ENCODE measurements at places on chromosomes 5 and 9. TPM values are rescaled to one million over a fixed set of nuclear protein-coding genes. Genes with fewer than 3 reads are reported as not detected.

Gene FBP2
- not detected for total RNA-seq

DNA sequence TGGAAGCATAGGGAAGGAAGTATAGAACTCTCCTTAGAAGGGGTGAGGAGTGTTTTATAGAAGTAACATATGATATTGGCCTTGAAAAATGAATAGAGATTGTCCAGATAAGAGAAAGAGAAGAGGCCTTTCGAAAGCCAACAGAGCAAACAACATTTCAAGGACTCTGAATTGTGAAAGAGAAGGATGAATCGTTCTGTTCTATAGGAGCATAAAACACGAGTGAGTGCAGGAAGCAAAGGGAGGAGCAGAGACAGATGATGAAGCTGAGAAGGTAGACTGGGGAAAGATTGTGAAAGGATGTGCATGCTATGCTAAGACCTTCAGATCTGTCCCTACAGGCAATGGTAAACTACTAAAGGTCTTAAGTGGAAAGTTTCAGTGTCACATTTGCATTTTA lies 271.0 kb downstream of the TMEM161B start:
- H3K36me3 ChIP-seq: no peaks in the 10 kb centered on the region
- DNase-seq: no peak
- H3K4me3 ChIP-seq: no peak overlapping the region
- H3K27ac ChIP-seq: no peak overlapping the region

Gene SPATA31C1
- not detected for total RNA-seq

Gene HARS1
- 41.7 TPM for total RNA-seq

GRCh38 chr5:63125862-63126261 lies 547.2 kb downstream of the LRRC70 start:
- no peaks in the 10 kb centered on the region for H3K27me3 ChIP-seq
- H3K4me3 ChIP-seq: no peak overlapping the region
- DNase-seq: no peak

DNA sequence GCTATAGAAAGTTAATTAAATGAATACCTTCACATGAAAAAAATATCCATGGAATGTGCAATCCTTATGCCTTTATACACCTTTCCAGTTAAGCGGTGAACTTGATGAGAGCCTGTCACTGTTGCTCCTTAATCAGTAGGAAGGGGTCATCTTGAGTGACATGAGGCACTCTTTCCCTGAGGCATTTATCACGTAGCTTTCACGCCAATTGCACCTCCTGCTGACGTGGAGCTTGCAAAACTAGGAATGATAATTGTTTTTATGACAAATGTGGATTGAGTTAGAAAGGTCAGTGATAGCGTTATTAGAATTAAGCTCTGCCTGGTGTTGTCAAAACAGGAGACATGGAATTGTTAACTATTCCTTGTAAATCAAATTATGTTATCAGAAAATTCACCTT lies 79.7 kb downstream of the SLF1 start:
- no peak for DNase-seq
- no peak overlapping the region for H3K4me3 ChIP-seq
- H3K27ac ChIP-seq: no peak overlapping the region
- no peaks in the 10 kb centered on the region for H3K4me1 ChIP-seq
- H3K36me3 ChIP-seq: no peaks in the 10 kb centered on the region

Gene ELAVL2
- 0.88 TPM for total RNA-seq

DNA sequence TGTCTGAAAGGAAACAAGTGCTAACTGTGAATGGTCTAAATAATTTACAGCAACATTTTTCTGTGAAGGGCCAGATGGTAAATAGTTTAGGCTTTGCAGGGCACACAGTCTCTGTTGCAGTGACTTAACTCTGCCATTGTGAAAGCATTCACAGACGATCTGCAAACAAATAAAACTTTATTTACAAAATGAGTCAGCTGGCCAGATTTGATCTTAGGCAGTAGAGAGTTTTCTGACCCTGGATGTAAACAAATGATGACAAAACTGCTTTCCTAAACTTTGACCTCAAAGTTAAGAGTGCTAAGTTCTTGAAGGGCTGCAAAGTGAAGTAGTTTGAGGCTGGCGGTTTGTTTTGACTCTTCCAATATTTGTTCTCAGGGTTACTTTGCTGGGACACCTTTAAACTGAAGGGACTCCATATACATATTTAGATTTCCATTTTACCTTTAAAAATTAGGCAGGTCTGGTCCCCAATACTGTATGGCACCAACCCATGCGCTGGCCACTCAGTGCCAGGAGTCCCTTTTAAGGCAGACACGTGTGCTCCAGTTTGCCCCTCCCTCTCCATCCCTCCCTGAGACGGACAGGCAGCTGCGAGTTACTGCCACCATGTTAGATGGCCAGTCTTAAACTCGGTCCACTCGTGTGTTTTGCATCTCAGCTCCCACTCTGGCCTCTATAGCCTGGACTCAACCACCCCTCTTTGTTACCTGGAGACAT lies 4.0 kb upstream of the ADAMTS16 start:
- H3K36me3 ChIP-seq: no peaks in the 10 kb centered on the region
- no peak overlapping the region for H3K27ac ChIP-seq
- DNase-seq: no peak
- H3K4me1 ChIP-seq: peaks cover 6% of the 10 kb centered on the region

GRCh38 chr9:90838098-90838497 lies 36.5 kb downstream of the SYK start:
- H3K4me1 ChIP-seq: no peaks in the 10 kb centered on the region
- H3K27me3 ChIP-seq: no peaks in the 10 kb centered on the region

Gene PCDHB16
- 6.6 TPM for total RNA-seq

DNA sequence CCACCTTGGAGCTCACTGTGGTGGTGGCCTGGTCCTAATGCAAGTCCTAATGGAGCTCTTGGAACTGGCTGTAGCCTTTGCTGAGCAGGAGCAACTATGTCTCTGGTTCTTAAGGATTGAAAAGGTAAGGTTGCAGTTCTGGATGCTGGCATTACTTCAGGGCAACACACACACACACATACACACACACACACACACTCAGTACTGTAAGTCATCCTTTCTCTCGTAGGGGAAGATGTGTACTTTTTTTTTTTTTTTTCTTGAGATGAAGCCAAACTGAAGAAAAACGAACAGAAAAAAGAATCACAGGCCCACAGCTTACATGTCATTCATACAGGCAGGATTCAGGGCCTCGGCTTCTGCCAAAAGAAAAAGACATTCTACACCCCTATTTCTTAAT lies 81.1 kb upstream of the RPS23 start:
- no peak for DNase-seq
- H3K4me3 ChIP-seq: no peak overlapping the region
- H3K27ac ChIP-seq: no peak overlapping the region
- peaks cover 4% of the 10 kb centered on the region for H3K4me1 ChIP-seq
- H3K27me3 ChIP-seq: no peaks in the 10 kb centered on the region

DNA sequence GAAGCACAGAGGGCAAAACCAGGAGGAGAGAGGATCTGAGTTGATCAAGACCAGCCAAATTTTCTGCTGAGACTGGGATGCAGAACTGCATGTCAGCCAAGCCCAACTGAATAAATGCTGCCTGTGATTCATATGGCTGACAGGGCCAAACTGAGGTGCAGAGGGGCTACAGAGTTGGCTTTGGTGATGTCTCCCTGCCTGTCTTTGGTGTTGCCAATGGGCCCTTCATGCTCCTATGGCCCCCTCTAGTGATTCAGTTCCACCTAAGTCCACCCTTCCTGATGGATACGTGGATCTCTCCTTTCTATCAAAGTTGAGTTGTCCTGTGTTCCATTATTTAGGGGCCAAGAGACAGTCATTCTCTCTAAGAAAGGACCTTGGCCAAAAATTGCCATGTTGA lies 163.6 kb upstream of the TLE4 start:
- H3K36me3 ChIP-seq: no peaks in the 10 kb centered on the region
- H3K4me1 ChIP-seq: no peaks in the 10 kb centered on the region
- no peak for DNase-seq
- no peak overlapping the region for H3K27ac ChIP-seq
- no peak overlapping the region for H3K4me3 ChIP-seq

Gene RGS7BP
- total RNA-seq: 4.3 TPM

Gene TRPM6
- total RNA-seq: 0.25 TPM

- no peaks in the 10 kb centered on the region for H3K36me3 ChIP-seq
- DNase-seq: no peak
- H3K4me1 ChIP-seq: peaks cover 5% of the 10 kb centered on the region
- no peaks in the 10 kb centered on the region for H3K27me3 ChIP-seq
- no peak overlapping the region for H3K27ac ChIP-seq
Measured at GRCh38 chr9:121863955-121864354, 212.5 kb downstream of the DAB2IP start.

DNA sequence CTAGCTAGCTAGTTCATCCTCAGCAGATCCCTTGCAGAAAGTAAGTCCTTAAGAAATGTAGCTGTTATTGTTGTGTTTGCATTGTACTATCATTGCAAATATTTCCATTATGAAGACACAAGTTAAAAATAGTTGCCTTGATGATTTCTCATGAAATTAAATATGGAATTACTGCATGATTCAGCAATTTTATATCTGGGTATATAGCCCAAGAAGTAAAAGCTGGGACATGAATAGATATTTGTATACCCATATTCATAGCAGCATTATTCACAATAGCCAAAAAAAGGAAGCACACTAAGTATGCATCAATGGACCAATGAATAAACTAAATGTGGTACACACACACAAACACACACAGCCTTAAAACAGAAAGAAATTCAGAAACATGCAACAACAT lies 6.8 kb downstream of the IFNB1 start:
- no peaks in the 10 kb centered on the region for H3K4me1 ChIP-seq
- H3K36me3 ChIP-seq: no peaks in the 10 kb centered on the region
- no peaks in the 10 kb centered on the region for H3K27me3 ChIP-seq
- no peak overlapping the region for H3K27ac ChIP-seq

DNA sequence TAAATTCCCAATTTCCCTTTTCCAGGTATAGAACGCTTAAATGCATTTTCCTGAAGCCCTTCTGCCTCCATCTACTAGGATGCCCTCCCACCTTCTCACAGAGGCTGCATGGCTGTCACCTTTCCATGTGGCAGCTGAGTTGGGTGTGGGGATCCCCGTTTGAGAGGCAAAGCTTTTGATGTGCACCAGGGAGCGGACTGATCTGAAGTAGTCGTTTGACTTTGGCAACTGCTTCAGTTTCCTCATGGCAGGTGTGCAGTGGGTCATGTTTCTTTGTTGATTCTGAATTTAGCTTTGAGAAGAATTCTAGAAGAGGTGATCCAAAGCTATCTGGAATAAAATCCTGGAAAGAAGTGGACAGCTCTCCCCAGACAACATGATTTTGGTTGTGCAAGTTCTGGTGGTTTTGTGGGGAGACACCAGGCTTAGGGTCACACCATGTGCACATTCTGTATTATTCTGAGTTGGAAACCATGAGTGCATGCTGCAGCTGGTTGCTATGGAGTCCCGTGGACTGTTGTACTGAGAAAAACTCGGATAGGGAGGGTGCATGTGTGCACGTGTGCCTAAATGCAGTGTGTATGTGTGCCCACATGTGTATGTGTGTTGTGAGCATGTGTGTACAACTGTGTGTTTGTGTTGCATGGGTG lies 63.5 kb downstream of the GADD45G start:
- H3K36me3 ChIP-seq: no peaks in the 10 kb centered on the region
- H3K27ac ChIP-seq: no peak overlapping the region
- H3K27me3 ChIP-seq: no peaks in the 10 kb centered on the region
- no peak for DNase-seq

- no peak overlapping the region for H3K27ac ChIP-seq
- no peak overlapping the region for H3K4me3 ChIP-seq
- no peaks in the 10 kb centered on the region for H3K36me3 ChIP-seq
- no peak for DNase-seq
- no peaks in the 10 kb centered on the region for H3K4me1 ChIP-seq
Measured at GRCh38 chr5:126103868-126104267, 319.3 kb upstream of the GRAMD2B start.

Gene PRRC2B
- 135 TPM for total RNA-seq

Gene BRD9
- total RNA-seq: 35.1 TPM

DNA sequence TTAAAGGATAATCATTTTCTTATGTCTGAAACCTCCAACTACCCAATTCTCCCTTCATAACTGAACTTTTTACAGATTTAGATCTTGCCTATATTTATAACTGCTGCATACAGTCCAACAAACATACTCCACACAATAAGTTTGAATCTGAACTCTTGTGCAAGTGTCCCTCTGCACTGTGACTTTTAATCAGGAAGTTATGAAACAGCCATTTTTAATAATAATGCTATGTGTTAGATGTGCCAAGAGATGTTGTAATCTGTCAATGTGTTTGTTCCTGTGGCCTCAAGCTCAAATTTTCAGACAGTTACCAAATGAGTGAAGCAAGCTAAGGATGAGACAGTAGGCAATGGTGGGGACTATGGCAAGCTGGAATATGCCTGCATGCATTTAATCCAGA lies 57.6 kb upstream of the MTAP start:
- no peaks in the 10 kb centered on the region for H3K36me3 ChIP-seq
- no peaks in the 10 kb centered on the region for H3K27me3 ChIP-seq
- no peaks in the 10 kb centered on the region for H3K4me1 ChIP-seq
- no peak overlapping the region for H3K4me3 ChIP-seq

DNA sequence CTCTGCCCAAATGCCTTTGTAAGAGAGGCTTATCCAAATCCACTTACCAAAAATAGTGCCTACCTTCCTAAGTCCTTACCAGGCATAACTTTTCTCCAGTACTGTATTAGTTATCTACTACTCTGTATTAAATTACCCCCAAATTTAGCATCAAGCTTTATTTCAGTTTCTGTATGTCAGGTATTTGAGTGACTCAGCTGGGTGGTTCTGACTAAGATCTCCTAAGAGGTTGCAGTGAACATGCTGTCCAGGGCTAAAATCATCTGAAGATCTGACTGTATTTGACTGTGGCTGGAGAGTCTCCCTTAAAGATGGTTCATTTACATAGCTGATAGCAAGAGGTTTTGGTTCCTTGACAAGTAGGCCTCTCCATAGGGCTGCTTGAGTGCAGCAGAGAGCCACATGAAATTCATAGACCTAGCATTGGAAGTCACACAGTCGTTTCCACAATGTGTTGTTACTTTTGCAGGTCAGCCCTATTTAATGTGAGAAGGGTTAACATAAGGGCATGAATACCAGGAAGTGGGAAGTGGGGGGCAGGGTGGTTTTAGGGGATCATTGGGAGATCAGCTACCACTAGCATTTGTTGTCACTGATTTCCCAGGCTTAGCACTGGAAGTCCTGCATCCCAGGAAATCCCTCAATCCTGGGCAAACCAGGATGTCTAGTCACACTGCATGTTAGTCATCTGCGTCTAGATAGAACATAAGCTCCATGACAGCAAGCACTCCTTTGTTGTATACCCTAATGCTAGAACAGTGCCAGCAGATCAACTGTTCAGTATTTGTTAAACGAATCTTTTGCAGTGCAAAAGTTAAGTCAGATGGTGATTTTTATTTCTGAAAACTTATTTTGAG lies 2.0 kb upstream of the ZNF622 start:
- H3K4me1 ChIP-seq: peaks cover 17% of the 10 kb centered on the region
- no peak for DNase-seq
- H3K4me3 ChIP-seq: no peak overlapping the region
- H3K27me3 ChIP-seq: no peaks in the 10 kb centered on the region

Gene OGN
- total RNA-seq: 63.2 TPM

- H3K27me3 ChIP-seq: no peaks in the 10 kb centered on the region
- H3K4me1 ChIP-seq: no peaks in the 10 kb centered on the region
- H3K27ac ChIP-seq: no peak overlapping the region
- no peak overlapping the region for H3K4me3 ChIP-seq
- DNase-seq: no peak
- no peaks in the 10 kb centered on the region for H3K36me3 ChIP-seq
Measured at GRCh38 chr5:148996270-148996669, 66.6 kb downstream of the SH3TC2 start.

GRCh38 chr5:14595189-14595588 lies 13.6 kb downstream of the OTULINL start:
- no peak for DNase-seq
- H3K4me3 ChIP-seq: no peak overlapping the region
- no peak overlapping the region for H3K27ac ChIP-seq
- H3K4me1 ChIP-seq: no peaks in the 10 kb centered on the region
- no peaks in the 10 kb centered on the region for H3K36me3 ChIP-seq

GRCh38 chr9:32864971-32865370 lies 81.6 kb downstream of the TMEM215 start:
- no peaks in the 10 kb centered on the region for H3K36me3 ChIP-seq
- no peaks in the 10 kb centered on the region for H3K27me3 ChIP-seq
- no peaks in the 10 kb centered on the region for H3K4me1 ChIP-seq
- DNase-seq: no peak
- H3K27ac ChIP-seq: no peak overlapping the region

All from ovary (tissue), 10 donors.